Karpas-422 (cell line): ENCODE measurements at places on chromosomes 5 and 9. TPM values are rescaled to one million over a fixed set of nuclear protein-coding genes. Genes with fewer than 3 reads are reported as not detected.
A peak's percentile ranks its signal among the peaks of the same experiment; 100 is the strongest.

The ATP6V1G1 gene
- total RNA-seq: 113 and 165 TPM in 2 replicates

The ECM2 gene
- 0.11 TPM in 1 of 2 replicates, not detected in the other for total RNA-seq

The TAF11L5 gene
- total RNA-seq: not detected in 2 replicates

The CORO2A gene
- total RNA-seq: 1.7 and 2.5 TPM in 2 replicates

The ITGA1 gene
- not detected in 2 replicates for total RNA-seq

The ZNF454 gene
- total RNA-seq: not detected in 2 replicates

The CDK9 gene
- total RNA-seq: 23.9 and 30.7 TPM in 2 replicates

The UBE2D2 gene
- 80.2 and 105 TPM in 2 replicates for total RNA-seq

The FAM153A gene
- 0.61 TPM in 1 of 2 replicates, not detected in the other for total RNA-seq

The GPX3 gene
- total RNA-seq: not detected in 2 replicates

The SLC46A2 gene
- not detected in 2 replicates for total RNA-seq

The GPSM1 gene
- total RNA-seq: 11.7 and 38.4 TPM in 2 replicates

The C5 gene
- 6.2 and 10.2 TPM in 2 replicates for total RNA-seq

The PPP1R26 gene
- 0.22 and 1.2 TPM in 2 replicates for total RNA-seq

The MTRR gene
- total RNA-seq: 41.4 and 44.2 TPM in 2 replicates

GRCh38 chr9:101309139-101309538 lies 75.7 kb downstream of the BAAT start:
- no peak for DNase-seq

DNA sequence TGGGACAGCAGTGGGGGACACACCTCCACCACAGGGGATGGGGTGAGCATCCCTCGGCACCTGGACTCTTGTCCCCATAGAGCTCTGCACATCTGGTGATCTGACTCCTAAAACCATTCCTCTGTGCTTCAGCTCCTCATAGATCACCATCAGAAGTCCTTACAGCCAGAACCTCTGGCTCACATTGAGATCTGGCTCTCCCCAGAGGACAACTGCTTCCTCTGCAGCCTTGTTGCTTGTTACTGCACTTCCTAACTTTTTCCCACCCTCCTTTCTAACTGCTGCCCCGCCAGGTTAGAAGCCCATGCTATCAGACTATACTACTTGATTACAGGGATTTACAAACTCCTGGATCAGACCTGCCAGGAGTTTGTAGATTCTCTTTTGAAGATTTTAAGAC lies 64.5 kb downstream of the ARSB start:
- DNase-seq: no peak

DNA sequence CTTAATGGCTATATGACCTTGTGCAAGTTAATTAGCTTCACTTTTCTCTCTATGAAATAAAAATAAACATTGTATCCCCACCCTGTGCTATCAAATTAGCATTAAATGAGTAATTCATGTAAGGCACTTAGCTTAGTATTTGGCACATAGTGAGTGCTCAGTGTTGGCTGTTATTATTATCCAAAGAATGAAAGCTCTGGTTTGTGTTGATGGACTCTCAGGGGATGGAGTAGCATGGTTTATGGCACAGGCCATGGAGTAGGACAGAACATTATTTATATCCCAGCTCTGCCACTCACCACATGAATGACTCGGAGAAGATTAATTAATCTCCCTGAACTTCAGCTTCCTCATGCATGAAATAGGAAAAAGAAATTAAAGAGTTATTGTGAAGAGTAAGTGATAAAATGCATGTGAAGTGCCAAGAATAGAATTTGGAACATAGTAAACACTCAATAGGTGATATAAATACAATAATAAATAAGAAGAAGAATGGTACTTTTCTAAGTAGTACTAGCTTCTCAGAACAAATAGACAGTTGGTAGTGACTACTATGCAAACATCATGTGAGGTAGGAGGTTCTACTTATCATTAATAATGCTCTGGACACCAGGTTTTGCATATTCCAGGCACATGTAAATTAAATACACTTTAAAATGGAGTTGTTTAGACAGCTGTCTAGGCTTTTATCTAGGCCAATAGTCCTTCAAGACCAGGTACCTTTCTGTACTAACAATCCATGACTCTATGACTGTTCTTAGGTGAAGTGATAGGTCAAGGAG lies 146.4 kb downstream of the GRIA1 start:
- no peak for DNase-seq

- no peak for DNase-seq
Observed at GRCh38 chr9:87567571-87567970, 69.9 kb downstream of the DAPK1 start.

- no peak for DNase-seq
Observed at GRCh38 chr9:38082446-38083287, 13.6 kb upstream of the SHB start.

DNA sequence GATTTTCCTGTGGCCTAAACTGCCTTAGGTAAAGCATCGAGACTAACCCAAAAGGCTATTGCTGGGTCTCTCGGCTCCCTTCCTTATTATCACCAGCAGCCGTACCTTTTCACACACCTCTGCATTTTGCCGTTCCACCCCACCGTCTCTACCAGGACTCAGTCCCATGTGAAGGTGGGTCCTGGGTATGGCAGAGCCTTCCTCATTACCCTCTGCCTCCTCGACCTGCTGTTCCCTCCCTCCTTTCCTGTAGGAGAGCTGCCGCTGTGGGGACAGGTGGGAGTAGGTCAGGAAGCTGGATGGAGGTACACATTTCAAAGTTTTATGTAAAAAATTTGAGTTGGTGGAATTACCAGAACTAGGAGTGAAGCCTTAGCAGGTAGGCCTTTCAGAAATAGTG lies 1.8 kb downstream of the CCL28 start:
- no peak for DNase-seq

DNA sequence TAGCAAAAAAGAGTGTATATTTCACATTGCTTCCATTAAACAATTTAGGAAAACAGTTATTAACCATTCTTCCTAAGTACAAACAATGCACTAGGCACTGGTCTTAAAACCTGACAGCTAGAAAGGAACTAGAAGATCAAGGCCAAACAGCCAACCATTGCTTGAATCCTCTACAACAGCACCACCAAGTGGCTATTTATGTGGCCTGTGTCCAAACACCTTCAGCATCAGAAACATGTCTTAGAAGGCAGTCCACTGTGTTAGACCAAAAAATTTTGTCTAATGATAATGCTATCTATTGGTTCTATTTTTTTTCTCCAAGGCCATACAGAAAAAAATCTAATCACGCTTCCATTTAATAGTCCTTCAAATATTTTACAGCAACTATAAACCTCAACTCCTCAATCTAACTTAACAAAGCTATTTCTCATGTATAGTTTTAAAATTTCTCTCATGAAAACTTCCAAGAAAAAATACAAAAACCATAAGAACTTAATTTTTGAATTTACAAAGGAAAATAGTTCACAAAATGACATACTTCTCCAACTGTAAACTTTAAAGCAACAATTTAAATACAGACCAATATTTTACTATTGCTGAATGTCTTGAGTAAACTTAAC lies 36.1 kb downstream of the CAAP1 start:
- peak; percentile 87 for DNase-seq

- DNase-seq: no peak
Observed at GRCh38 chr5:54360925-54361662, 50.7 kb upstream of the ARL15 start.

DNA sequence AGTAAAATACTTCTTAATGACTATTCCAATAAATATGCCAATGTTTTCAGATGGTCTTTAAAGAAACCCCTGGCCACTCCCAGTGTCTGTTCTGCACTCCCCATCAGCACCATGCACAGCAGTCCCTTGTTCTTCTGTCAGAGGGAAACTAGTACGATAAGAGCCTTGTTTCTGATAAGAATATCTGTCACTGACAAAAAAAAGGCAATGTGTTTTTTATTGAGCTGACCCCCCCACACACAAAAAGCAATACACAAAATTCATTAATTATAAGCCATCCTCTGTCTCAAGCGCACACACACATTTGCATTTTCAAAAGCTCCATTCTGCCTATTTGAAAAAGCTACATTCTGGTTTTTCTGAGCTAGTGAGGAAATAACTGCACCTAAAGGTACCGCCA lies 119.1 kb downstream of the ENC1 start:
- no peak for DNase-seq

GRCh38 chr9:133664173-133665050 lies 28.2 kb downstream of the DBH start:
- no peak for DNase-seq

DNA sequence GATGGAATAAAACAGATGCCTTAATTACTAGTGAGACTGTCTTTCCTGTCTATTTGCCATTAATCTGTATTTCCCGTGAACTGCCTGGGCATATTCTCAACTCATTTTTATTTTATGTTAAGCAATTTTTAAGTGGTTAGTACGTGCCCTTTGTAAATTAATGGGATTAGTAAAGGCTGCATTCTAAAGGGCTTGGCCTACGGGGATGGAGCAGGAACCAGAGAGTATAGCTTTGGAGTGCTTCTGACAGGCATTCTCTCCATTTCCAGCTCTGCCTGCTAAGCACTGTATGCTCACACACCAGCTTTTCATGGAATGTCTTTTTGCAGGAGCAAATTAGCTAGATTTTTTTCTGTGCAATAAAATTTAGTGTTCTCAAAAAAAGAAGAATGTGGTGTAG lies 241.2 kb downstream of the MCTP1 start:
- no peak for DNase-seq

DNA sequence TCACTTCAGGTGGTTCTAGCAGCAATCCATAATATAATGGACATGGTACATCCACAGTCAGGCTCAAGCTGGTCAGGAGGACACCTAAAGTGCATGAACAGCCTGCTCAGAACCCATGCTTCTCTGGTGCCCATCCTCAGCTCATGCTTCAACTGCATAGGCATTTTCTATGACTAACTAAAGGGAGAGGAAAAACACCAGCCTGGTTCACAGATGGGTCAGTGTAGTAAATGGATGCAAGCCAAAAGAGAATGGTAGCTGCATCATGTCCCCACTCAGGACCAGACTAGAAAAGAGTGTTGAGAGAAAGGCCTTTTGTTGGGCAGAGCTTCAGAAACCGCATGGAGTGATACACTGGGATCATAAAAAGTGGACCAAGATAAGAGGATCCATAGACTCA lies 556.6 kb downstream of the TLE1 start:
- DNase-seq: no peak

DNA sequence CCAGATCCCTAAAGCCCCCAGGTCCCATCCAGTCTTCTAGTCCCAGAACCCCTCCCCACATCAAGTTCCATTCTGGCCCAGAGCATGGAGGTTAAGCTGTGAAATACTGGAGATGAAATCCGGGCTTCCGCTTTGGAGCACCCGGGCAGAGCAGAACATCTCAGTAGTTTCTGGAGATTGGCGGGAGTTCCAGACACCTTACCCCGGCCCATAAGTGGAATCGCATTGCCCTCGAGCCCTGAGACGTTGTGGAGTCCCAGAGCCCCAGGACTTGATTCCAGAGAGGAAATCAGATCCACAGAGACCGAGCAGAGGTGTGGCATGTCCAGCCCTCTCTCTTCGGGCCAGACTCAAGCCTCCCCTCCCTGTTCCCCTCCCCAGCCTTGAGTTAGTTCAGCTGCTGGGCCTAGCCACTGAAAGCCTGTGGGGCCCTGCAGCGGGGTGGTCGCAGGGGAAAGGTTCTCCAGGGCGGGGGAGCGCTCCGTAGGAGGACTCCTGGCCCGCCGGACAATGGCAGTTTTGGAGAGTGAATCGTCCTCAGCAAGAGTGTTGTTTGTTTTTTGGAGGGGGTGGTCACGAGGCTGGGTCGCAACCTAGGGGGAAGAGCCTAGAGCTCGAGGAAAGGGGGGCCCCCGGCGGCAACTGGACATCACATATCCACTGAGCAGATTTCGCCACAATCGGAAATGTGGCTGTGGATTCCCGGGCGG lies 1.0 kb upstream of the PAX5 start:
- DNase-seq: no peak

GRCh38 chr5:61926911-61927310 lies 379.1 kb upstream of the KIF2A start:
- DNase-seq: no peak

DNA sequence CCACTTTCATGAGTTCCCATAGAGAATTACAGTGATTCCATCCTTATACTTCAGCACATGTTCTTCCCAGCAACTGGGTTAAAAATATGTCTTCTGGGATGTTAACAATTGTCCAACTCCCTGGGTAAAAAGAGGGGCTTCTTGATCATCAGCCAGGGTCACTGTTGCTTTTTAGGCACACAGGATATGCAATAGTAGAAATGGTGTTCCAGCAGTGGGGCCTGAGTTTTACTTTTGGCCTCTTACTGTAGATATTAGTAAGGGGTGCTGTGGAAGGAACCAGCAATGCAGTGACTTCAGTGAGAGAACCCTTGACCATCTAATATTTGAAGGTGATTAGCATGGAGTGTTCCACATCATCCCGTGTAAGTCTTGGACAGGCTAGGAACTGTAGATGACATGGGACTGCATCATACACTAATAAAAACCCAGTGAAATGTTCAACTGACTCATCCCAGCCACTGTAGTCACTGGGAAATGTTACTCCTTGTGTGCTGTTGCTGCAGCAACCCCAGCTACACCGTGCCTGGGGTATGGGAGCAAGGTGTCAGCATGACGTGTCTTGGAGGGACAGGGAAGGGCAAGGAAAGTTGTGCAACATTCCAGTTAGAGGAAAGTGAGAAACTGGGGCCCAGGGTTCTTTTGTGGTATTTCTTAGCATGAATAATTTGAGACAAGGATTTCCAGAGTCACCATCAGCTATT lies 610.9 kb downstream of the RAB3C start:
- no peak for DNase-seq

DNA sequence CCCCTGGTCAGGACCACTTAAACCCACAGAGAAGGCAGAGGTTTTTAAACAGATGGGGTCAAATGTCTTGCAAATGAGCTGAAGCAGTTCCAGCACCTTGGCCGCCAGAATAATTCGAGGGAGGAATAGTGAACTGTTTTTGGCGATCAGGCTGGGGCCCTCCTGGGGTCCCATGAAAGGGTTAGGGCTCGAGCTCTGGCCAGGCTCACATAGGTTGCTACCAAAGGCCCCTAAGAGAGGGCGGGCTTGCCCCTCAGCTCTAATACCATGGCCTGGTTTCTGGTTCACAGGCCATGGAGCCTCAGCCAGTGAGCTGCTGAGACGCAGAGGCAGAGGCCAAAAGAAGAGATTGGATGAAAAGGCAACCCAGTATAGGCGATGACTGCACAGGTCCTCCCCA lies 74.8 kb upstream of the UBTD2 start:
- DNase-seq: no peak

GRCh38 chr5:106414342-106414741 lies 1256.4 kb downstream of the EFNA5 start:
- DNase-seq: no peak

- no peak for DNase-seq
Observed at GRCh38 chr9:92440751-92441046, 16.4 kb upstream of the OMD start.

GRCh38 chr9:133786907-133787753 lies 49.0 kb upstream of the SARDH start:
- DNase-seq: no peak

DNA sequence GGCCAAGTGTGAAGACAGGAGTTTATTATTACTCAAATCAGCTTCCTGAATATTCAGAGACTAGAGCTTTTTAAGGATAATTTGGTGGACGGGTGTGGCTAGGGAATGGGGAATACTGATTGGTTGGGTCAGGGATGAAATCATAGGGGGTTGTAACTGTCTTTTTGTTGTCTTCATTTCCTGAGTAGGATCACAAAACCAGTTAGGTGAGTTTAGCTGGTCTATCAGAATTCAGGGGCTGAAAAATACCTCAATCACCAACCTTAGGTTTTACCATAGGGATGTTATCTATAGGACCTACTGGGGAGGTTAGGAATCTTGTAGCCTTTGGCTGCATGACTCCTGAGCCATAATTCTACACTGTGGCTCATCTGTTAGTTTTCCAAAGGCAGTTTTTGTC lies 235.8 kb downstream of the YTHDC2 start:
- no peak for DNase-seq

GRCh38 chr9:33082128-33082527 lies 5.7 kb upstream of the SMU1 start:
- no peak for DNase-seq
